GF-D8 (cell line): ENCODE measurements at places on chromosomes 16 and 17.

DNA sequence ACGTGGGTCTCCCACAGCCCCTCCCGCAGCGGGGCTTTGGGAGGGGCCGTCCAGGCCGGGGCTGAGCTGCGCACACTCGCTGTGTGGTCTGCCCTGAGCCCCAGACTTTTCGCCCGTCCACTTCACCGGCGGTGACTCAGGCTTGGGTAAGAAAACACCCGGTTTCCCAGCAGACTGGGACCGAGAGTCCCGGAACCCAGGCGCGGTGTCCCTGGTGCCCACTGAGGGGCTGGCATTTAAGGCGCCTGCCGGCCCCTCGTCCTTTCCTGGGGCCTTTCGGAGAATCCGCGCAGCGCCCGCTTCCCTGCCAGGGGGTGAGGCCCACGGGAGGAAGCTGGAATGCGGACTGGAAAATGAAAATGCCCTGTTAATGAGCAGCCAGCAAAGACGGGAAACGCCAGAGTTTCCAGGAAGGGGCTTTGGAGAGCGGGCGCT, 100.3 kb downstream of the C16orf95 start:
- DNase-seq: no peak

- no peak for DNase-seq
Measured at GRCh38 chr16:84617041-84617790, 662 bp downstream of the COTL1 start.

- DNase-seq: no peak
Measured at GRCh38 chr17:66734186-66734943, 100.6 kb upstream of the CACNG5 start.

DNA sequence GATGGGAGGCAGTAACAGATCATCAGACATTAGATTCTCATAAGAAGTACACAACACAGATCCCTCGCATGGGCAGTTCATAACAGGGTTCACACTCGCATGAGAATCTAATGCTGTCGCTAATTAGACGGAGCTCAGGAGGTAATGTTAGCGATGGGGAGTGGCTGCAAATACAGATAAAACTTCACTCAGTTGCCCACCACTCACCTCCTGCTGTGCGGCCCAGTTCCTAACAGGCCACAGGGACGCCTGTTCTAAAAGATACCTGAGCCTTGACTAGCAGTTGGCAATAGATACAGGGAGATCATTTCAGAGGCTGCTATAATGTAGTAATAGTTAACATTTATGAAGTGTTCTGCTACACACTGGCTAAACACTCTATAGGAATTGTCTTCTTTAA, 4.9 kb downstream of the PTRH2 start:
- no peak for DNase-seq

DNA sequence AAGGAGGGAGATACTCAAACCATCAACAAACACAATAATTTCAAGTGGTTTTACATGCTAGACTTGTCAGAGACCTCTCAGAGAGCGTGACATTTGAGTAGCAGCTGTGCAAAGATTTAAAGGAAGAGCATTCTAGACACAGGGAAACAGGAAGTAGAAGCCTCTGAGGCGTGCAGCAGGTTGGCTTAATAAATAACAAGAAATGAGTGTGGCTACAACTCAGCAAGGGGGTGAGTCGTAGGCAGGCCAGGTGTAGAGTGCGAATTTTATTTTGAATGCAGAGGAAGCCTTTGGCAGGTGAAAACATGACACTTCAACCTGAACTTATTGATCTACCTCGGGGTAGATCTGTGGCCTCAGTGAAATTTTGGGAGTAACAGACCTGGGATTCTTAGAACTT, 73.2 kb upstream of the MRTFB start:
- DNase-seq: no peak

- DNase-seq: no peak
Measured at GRCh38 chr17:62739645-62740388, 68.3 kb downstream of the MARCHF10 start.

DNA sequence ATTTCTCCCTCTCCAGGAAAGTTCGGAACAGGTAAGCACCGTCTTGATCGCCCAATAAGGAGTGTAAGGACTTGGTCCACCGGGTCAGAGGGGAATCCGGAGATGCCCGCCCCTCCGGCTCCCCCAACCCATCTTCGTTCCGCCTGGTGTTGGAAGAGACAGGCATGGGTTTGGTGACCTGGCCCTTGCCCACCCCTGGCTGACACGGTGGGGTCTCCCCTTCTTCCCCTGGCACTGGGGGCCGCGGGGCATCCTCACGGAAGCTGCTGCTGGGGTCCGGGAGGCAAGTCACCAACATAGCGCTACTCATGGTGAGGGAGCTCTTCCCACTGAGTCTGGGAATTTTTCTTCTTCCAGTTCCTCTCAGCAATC, 3.2 kb downstream of the AXIN2 start:
- DNase-seq: no peak

DNA sequence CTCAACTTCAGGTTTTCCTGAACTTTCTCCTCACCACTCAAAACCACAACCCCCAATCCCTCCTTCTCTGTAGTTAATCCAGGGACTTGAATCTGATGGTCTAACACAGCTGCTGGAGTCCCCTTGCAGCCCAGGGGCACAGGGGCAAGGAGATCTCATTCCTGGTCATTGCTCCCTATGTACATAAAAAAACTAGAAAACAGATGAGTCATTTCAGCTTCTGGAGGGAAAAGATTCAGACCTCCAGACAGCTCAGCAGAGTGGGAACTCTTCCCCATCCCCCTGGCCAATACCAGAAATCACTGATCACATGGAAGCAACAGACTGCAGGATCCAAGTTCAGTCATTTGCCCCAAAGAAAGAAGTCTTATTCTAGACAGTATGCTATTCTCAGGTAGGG, 62.1 kb downstream of the DYNLRB2 start:
- no peak for DNase-seq

- no peak for DNase-seq
Measured at GRCh38 chr17:15930426-15930825, 14.5 kb upstream of the ADORA2B start.

- DNase-seq: no peak
Measured at GRCh38 chr17:72126575-72127486, 6.0 kb downstream of the SOX9 start.

- no peak for DNase-seq
Measured at GRCh38 chr17:47713980-47714700, 18.9 kb upstream of the TBX21 start.

DNA sequence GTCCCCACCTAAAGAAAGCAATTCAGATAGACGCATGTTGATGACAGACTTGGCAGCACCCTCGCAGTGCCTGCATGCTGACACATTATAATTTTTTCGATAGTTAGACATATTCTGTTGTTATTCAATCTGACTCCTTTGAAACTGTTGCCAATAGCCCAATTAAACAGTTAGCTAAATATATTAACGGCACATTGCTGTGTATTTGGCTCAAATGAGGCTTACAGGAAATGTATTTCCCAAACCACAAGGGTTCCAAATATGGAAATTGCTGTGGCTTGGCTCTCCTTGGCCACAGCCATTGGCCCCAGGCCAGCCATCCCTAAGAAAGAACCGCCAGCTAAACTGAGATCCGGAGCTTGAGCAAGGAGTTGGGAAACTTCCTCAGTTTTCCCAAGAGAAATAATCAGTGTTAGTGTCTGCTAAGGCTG, 31.1 kb downstream of the C16orf82 start:
- no peak for DNase-seq

GRCh38 chr17:41910701-41911391, 7.9 kb downstream of the ACLY start:
- DNase-seq: no peak

DNA sequence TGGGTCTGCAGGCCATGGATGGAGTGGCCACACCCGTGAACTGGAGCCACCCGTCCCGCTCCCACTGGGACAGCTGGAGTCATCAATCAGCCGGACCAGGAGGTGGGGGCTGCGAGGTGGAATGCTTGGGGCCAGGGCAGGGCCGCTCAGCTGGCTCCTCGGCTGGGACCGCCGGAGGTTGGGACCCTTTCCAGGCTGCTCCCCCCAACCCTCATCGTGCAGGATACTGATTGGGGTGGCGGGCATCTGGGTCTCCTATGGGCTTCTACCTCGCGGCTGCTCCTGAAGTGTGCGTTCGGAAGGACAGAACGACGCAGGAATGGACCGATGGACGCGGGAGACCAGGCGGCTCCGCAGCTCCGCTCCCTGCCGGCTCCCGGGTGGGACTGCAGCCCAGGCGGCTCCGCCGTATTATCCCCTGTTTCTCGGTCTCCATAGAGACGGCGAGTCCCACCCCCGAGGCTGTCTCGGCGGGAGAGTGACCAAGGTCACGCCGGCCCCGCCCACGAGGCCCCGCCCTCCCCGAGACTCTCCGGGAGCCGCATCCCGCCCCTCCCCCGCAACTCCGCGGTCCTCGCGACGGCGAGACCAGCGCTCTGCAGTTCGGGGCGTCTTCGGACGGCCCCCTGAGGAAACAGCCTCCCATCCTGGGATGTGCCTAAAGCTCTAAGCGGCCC, at the start of gene TPPP3:
TSS of gene TPPP3 (minus strand) at position 388 of the 677 bp plus-strand sequence. CDS start 2,387 bp downstream, outside the sequence.
- no peak for DNase-seq

DNA sequence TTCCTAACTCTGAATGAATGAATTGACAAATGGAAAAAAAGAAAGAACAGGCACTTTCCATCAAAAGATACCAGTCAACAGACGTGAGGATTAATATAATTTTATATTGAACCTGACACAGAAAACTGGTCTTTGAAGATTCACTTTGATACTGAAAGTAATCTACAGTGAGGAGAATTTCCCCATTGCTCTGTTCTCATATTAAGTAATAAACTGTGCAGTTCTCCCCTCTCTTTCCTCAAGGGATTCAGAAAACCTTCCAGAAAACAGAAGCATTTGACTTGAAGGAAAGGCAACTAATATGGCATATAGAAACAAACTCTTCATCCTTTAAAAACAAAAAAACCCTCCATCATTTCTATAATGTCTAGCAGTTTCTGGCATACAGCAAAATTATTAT, 2.2 kb downstream of the TEX2 start:
- no peak for DNase-seq

- no peak for DNase-seq
Measured at GRCh38 chr17:58416937-58417299, 416 bp downstream of the RNF43 start.

DNA sequence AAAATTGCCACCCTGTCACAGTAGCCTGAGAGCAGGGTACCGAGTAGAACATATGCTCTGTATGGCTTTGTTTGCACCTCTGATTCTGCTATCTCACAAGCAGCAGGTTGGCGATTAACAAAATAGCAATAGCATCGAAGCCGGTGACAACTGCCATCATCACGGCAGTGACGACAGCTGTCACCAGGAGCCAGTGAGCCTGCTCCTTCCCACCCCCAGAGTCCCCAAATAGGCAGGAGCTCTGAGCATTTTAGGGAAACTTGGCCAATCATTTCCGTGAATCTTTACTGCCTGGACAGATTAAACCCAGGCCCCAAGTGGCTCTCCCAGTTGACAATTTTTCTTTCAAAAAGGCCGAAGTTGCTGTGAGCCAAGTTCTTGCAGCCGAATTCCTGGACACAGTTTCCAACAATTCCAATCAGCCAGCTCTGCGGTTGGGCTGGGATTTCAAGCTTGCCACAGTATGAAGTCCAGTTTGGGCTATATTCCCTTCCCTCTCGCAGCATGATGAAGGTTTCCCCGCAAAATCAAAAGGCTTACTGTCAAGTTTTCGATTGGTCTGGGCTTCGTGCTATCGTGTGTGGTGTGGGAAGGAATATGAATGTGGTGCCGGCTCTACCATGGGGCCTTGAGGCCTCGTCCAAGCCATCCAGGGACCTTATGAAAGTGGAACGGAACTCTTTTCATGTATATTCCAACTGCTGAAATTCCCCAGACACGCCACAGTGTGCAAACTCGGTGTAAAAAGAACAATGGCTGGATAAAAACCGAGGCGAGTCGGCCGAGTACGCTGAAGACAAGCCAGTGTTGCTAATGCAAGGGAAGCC, 186.6 kb downstream of the C16orf78 start:
- DNase-seq: no peak

GRCh38 chr16:60274431-60275019, 1540.4 kb upstream of the GOT2 start:
- no peak for DNase-seq

- DNase-seq: no peak
Measured at GRCh38 chr17:80248894-80249710, 11.6 kb upstream of the RNF213 start.

DNA sequence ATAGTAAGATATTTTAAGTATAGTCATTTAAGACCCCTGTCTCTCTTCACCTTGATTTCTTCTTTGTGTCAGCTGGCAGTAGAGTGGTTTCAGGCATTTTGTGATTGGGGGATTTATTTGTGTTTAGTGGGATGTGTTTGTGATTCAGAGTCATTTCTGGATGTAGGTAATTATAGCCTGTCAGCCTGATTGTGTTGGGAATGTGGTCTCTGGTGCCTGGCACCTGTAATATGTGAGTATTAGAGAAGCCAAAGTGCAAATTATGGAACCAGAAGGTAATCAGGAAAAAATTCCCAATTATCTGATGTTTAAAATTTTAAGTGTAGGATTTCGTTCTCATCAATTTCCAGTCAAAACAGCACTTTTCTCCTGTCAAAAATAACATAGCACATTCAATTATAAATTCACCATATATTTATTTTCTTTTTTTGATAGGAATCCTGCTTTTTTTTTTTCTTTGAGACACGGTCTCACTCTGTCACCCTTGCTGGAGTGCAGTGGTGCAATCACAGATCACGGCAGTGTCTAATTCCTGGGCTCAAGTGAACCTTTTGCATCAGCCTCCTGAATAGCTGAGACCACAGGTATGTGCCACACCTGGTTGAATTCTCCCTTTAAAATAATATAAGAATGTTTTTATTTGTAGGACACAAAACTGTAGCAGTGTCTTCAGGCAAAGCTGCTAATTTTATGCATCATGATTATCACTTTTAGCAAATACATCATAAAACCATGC, 42.7 kb downstream of the ATF7IP2 start:
- DNase-seq: no peak

GRCh38 chr17:2304931-2305330, 1.2 kb downstream of the SRR start:
- DNase-seq: no peak
